ENCODE measurements at places on chromosomes 5 and 9.

DNA sequence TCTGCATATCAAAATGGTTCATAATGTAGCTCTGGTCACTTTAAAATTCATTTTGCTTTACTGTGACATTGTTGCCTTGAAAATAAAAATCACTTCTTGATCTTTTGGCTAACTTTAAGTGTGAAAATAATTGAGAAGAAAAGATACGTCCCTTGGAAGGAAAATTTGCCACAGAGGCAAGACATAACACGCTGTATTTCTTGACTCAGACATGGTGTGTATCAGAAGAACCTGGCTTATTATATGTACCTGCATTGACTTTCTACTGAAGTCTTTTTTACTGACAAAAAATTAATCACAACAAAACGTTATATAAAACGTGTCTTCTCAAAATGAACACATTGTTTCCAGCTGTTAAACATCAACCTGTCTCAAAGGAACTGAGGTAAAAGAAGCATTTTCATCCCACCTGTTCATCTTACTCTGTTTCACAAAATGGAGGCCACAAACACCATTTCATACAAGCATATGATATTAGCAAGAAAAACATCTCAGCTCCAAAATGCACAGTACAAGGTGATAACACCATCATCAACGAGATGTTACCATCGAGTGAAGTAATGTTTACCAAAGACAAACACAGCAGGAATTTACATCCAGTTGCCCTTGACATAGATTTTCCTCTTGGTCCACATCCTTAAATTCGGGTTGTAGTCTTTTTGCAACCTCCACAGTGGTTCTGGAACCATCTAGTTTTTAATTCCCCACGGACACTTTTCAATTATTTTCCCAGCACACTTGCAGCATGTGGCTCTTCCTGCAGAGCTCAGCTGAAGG is 179.9 kb downstream of the GLIS3 start:
- DNase-seq, result no peak

GRCh38 chr9:127706836-127707241 is at the start of gene CFAP157:
Gene CFAP157 (plus strand): TSS chr9:127706988. CDS start chr9:127707032, 44 bp downstream.
- no peak for DNase-seq

DNA sequence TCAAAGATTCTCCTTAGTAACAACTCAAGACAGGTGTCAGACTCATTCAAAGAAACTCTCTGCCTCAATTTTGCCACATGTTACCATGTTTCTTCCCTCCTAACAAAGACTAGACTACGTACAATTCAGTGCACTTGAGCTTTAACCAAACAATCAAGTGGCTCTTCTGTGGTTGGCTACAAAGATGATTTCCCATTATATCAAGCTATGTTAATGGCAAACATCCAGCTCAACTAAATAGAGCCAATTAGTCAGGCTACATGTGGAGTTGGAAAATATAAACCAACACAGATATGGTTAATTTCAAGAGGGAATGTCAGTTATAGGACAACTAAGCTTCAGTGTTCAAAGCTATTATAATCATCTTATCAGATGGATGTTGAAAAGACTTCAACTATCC is 29.2 kb upstream of the ADRA1B start:
- DNase-seq, result no peak

DNA sequence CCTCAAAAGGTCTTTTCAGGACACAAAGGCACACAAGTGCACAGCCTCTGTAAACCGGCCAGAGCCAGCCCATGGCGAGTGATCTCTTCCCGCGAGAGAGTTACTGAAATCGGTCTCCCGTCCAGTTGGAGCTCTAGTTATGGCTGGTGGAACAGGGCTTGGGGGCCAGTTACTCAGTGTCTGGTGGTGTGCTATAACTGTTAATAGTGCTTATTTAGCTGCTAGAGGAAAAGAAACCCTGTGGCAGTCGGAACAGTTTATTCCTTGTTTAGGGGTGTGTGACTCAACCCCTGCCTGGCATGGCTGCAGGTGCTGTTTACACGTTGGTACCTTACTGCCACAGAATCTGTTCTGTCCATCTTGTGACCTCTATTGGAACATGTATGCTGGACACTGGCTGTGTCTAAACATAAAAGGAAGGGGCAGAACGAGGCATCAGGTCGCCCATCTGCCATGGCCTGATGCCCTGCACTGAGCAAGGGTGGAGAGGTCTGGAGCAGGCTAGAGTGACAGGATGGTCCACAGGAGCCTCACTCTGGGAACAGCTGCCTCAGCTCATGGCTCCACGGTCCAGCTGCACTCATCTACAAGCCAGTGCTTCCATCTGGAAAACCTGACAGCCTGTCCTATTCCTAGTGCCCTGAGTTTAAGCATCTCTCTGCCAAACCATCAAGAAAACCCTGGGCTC is 49.6 kb upstream of the SIMC1 start:
- DNase-seq, result no peak

- no peak for DNase-seq
These were observed 735.2 kb upstream of the CDH9 start for GRCh38 chr5:27773636-27774035.

GRCh38 chr5:134439210-134439654 is 27.6 kb upstream of the CDKN2AIPNL start:
- DNase-seq, result no peak

DNA sequence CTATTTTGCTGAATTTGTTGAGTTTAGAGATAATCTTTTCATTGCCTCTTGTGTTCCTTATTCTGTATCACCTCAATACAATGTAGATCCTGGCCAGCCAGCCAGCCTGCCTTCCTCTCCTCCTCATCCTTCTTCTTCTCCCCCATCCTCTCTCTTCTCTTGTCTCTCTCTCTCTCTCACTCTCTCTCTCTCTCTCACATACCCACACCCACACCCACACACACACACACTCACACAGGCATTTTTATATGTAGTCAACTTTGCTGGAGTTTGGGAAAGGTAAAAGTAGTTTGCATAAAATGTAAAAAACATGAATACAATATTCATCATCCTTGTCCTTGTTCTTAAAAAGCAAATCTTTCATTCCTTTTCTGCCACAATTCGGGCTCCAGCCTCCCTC is 60.5 kb downstream of the ZFAND5 start:
- no peak for DNase-seq

DNA sequence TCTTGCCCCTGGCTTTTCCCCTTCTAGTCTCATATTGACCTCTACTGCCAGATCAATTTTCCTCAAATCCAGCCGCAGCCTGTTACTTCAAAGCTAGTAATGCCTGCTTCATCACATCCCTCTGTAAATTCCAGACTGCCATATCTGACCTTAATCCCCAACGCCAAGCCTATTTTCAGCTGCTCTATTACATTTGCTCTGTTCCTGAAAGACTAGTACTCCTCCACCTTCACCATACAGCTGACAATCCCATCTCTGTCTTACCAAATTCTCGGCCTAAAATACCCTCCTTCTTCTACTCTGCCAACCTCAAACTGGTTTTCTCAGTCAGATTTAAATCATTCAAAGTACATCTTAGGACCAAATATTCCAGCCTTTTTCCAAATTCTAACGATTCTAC is 420.2 kb downstream of the RAB3C start:
- DNase-seq, result no peak

DNA sequence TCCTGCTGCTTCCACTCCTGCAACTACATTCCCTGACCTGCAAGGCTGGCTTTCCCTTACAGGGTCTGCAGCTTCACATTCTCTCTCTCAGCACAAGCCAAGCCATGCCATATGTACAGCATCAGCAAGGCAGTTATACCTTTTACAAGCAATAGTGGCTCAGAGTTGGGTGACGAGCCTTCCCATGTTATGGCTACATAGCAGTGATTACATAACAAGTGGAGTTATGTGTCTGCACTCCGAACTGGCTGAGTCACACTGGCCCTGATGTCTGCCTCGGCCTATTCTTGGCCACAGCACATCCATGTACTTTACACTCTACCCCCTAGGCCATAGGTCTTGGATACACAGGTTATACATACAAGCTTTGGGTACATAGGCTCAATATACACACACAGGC is 52.0 kb upstream of the SNCAIP start:
- no peak for DNase-seq

GRCh38 chr5:74895906-74896305 is 29.7 kb upstream of the FAM169A start:
- DNase-seq, result no peak

- no peak for DNase-seq
These were observed 132.4 kb upstream of the NIPBL start for GRCh38 chr5:36743891-36744772.

GRCh38 chr9:16619402-16619801 is 251.1 kb downstream of the BNC2 start:
- DNase-seq, result no peak

DNA sequence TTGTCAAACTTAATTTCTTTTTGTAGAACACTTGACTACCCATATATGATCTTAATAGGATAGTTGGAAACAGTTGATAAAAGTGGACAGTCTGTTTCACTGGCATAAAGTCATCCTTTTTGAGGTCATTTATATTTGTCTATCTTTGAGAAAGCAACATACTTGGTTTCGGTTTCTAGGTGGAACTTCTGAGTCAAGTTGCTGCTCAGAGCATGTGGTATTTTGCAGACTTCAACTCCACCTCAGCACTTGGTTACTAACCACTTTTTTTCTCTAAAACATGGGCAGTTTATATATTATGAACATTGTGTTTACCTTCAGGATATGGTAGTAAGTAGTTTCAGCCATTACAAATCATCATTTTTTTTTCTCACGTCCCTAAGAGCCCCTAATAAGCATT is 1749.0 kb upstream of the C9orf72 start:
- no peak for DNase-seq

GRCh38 chr5:16552666-16553343 is 64.0 kb downstream of the RETREG1 start:
- peak; percentile 70 for DNase-seq

GRCh38 chr5:179287631-179288030 is 57.6 kb downstream of the ADAMTS2 start:
- no peak for DNase-seq

DNA sequence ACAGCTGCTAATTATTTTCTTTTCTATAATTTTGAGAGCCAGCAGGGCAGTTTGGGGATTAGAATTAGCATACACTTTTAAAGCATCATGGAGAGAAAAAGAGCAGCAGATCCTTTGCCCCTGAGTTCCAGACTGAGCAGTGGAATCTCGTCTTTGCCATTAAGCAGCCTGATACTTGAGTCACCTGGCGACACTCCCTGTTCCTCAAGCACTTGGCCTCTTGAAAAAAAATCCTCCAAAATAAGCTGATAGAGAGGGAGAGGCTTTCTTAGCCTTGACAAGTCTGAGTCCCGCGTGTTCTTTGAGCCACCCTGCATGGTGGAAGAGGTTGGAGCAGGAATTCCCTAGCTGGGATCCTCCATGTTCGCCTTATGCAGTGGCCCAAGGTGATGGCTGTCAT is 398.3 kb downstream of the IRX2 start:
- no peak for DNase-seq

GRCh38 chr9:124853605-124854143 is 414 bp downstream of the WDR38 start:
- DNase-seq, result no peak

DNA sequence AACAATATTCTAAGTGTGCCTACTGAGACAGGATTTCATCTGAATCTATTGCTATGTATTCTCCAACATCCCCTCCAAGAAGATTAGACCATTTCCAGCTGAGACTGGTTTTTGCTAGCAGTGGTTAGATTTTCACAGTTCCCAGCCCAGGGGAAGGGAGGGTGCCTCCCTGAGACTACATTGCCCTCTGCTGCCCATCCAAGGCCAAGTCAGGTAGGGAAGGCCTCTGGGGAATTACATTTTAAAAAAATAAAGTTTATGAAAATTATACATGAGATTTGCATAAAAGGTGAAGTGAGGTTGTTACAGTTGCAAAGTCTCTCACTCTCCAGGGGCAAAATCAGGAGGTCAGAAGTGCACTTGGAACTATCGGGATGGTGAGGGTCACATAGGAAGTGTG is 28.0 kb upstream of the SYK start:
- DNase-seq, result no peak

- no peak for DNase-seq
These were observed 85.9 kb downstream of the GNA14 start for GRCh38 chr9:77562019-77562748.

- no peak for DNase-seq
These were observed 158.6 kb downstream of the GLIS3 start for GRCh38 chr9:4141296-4141695.

Measured in activated CD8-positive, alpha-beta memory T cell treated with anti-CD3 and anti-CD28 coated beads, Interleukin-2, amount 50 U/mL, for 48 hours (primary cell).